Mucosa of gallbladder (tissue), 1 donor: ENCODE measurements at places on chromosomes 4 and X.
A peak's percentile ranks its signal among the peaks of the same experiment; 100 is the strongest.

GRCh38 chr4:90189178-90189577 is 62.0 kb downstream of the CCSER1 start:
- no peak for DNase-seq

DNA sequence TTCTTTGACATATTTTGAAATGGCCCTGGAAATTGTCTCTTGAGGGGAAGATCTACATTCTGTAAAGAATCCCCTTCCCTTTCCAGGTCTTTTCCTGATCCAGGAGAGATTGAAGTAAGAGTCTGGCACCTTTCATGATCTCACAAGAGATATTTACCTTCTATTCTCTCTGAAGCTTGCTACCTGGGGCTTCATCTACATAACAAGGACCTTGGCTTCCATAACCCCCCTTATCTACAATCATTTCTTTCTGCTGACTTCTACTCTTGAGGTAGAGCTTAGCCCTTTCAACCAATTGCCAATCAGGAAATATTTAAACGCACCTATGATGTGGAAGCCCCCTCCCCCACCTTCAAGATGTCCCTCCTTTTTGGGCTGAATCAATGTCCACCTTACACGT is 383.7 kb upstream of the MAGEB18 start:
- DNase-seq = no peak

GRCh38 chrX:13694359-13694758 is 5.4 kb downstream of the RAB9A start:
- no peak for DNase-seq

GRCh38 chr4:20889901-20890300 is 189.6 kb downstream of the PACRGL start:
- DNase-seq = no peak

DNA sequence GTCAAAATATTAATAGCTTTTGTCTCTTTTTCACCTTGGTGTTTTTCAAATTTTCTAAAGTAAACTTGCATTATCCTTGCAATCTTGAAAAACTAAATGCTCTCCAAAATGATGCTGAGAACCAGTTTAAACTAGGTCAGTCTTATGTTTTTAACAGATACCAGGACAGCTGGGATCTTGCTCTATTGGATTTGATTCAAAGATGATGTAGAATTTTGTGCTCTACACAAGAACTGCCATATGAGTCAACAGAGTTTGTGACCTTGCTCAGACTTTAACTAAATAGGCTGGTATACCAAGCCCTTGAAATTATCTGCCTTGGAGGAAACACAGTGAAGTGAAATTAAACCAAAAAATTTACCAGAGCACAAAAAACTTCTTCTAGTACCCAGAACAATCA is 991.1 kb downstream of the STPG2 start:
- DNase-seq = no peak

GRCh38 chrX:30941898-30942297 is 52.8 kb upstream of the TAB3 start:
- DNase-seq = no peak

DNA sequence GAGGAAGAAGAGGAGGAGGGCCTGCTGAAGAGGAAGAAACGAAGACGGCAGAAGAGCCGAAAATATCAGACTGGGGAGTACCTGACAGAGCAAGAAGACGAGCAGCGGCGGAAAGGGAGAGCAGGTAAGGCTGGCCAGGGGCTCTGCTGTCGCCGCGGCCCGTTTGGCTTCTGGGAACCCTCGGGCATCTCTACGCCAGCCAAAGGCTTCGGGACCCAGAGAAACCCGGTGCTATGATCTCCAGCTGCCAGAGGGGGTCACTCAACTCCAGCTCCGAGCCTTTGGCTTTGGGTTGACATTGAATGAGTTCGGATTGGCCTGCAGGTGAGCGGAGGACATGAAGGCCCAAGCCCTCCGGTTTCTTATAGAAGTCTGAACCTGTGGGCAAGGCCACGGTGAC is 42.8 kb downstream of the BCORL1 start:
- DNase-seq = no peak

- no peak for DNase-seq
These were observed 3.2 kb upstream of the ETNPPL start for GRCh38 chr4:108766058-108766457.

DNA sequence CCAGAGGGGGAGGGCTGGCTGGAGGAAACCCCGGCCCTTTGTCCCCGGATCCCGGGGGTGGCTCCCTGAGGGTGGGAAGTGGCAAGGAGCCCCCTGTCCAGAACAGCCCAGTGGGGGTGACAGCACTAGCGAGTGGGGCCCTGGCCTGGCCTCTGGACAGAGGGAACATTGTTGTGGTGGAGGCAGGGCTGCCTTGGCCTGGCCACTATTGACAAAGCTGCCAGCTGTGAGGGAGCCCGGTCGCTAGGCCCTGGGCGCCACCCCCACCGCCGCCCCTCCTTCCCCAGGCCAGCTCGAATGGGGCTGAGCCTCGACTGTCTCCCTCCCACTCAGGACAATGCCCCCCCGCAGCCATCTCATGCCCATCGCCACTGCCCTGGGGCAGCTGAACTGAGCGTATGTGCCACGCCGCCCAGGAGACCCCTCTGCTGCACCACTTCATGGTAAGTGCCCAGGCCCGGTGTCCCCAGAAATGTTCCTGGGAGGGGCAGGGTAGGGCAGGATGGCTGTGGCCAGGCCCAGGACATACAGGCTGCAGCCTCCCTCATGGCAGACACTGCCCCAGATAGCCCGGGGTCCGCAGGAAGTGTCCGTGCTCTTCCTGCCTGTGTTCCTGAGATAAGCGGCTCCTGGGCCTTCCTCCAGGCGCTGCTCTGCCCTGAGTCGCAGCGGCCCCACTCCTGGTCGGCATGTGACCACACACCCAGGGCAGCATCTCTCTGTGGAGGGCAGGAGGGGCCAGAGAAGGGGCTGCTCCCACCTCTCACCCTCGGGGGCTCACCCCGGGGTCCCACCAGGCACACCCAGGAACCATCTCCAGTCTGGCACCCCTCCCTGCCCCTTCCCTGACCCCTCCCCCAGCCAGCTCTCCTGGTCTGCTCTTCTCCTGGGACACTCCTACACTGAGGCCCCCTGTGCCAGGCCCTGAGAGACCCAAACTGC is 1.4 kb downstream of the PLXNB3 start:
- no peak for DNase-seq

GRCh38 chr4:3403348-3403906 is 38.3 kb upstream of the HGFAC start:
- no peak for DNase-seq

DNA sequence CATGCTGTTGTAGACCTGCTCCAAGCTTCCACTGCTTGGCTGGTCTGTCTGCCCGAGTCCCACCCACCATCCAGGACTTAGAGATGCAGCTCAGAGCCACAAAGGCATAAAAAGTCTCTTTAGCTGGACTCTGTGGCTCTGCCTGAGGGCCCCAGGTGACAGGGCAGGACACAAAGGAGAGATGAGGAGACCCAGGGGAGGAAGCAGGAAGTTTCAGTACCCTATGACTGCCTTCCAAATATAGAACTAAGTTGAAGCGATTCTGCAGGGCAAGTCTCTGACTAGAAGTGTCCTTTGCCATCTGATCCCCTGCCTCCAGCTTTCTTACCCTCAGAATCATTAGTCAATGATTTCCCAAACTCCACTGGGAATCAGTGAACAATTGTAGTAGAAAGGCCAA is 11.2 kb upstream of the CXCR3 start:
- DNase-seq = no peak

- no peak for DNase-seq
These were observed 81.8 kb downstream of the SRPX start for GRCh38 chrX:38138900-38139299.

DNA sequence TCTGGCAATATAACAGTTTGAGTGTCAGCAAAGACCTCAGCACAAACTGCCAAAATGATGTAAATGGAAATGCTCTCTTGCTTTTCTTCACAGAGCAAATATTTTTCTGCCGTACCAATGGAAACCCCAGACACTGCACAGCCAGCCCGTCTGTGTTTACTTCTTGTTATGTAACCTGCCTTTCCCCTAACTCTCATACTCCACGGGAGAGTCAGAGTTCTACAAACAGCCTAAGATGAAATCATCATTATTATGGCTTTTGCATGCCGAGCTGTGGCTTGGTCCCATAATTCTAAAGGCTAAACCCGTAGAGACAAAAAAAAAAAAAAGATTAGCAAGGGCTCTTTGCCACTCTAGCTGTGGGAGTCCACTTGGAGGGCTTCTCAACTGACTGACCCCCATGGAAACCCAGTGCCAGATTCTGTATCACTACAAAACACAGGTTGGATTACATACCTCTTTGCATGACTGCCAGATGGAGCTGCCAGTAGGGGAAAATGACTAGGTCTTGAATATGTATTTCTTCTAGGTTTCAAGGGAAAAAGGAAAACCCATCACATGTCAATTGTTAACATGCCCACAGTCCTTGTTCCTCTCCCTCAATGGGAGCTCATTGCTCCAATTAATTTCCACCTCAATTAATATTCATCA is 197.2 kb upstream of the CNKSR2 start:
- no peak for DNase-seq

DNA sequence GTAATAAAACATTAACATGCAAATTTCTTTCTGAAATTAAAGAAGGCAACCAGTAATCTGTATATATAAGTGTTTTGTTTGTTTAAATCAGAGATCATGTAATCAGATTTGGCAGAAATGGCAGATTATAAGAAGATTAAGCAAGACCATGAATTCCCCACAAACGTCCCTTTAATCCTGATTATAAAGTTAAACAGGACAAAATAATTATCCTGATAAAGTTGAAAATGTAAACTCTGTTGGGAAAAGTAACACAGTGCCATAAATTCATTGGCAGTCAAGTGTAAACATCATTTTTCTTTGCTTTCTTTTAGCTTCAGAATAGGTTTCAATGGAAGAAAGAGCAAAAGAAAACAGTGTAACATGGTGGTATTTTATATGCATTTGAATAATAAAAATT is 256.3 kb downstream of the KCNIP4 start:
- no peak for DNase-seq

DNA sequence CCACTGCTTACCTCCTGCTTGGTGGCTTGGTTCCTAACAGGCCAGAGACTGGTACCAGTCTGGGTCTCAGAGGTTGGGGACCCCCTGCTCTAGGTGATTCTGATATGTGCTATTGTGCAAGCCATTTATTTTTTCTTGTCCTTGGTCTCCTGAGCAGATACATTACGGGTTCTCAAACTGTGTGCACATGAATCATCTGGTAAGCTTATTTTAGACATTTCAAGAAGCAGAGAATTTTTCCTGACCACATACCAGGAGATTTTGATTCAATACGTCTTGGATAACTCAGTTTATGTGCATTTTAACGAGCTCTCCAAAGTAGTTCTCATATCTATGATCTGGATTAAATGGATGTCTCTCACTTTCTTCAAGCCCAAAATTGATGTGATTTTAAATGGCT is 77.2 kb downstream of the FHIP1A start:
- DNase-seq = no peak

- DNase-seq = no peak
These were observed 230.0 kb upstream of the GPC4 start for GRCh38 chrX:133645256-133645655.

- peak; percentile 16 for DNase-seq
These were observed 41.0 kb upstream of the GATB start for GRCh38 chr4:151801547-151802516.

GRCh38 chr4:22202975-22203710 is 254.6 kb upstream of the KCNIP4 start:
- no peak for DNase-seq

DNA sequence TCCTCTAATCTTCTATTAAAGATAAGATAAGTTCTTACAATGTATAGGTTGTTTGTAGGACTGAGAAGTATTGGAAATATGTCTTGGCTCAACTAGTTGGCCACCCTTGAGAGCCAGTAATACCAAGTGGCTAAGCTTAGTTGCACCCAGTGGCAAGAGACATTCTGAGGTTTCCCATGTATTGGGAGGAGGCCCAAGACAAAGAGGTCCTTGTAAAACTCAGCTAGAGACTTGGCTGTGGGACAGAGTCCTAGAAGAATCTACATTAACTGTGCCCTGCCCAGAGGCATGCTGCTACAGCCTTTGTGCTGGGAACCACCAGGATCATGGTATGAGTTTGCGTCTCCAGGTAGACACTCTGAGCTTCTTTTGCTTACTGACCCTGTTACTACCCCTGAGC is 41.9 kb upstream of the SLC4A4 start:
- no peak for DNase-seq

DNA sequence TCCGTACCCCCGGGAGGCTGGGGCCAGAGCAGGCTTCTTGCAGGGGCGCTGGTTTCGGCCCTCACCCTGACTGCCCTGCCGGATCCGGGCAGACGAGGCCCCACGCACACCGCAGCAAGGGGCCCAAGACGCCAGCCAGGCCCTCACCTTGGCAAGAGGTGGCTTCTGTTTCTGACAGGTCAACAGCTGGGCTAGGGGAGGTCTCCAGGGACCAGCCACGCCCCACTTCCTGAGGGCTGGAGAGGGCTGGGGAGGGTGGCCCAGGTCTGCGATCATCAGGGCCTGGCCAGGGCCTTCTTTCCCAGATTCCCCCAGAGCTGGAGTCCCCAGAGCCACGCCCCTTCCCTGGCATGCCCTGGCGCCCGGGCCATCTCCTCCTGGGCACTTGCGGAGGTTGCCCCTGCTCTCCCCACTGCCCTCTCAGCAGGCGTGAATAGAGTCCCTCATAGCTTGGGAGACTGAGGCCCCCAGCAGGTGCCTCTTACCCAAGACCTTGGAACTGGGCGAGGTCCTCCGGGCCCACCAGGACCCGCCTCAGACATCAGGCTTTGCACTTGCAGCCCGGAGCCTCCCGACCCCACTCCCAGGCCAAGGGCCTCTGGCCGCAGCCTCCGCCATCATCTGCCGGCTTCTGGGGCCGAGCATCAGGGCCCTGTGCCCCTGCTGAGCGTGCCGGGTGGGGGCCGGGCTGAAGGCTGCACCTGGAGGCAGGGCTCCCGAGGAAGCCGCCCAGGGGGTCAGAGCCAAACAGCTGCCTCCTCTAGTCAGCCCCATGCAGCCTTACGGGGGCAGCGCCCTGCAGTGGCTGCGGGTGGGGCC is 6.3 kb upstream of the FGFR3 start:
- DNase-seq = no peak

DNA sequence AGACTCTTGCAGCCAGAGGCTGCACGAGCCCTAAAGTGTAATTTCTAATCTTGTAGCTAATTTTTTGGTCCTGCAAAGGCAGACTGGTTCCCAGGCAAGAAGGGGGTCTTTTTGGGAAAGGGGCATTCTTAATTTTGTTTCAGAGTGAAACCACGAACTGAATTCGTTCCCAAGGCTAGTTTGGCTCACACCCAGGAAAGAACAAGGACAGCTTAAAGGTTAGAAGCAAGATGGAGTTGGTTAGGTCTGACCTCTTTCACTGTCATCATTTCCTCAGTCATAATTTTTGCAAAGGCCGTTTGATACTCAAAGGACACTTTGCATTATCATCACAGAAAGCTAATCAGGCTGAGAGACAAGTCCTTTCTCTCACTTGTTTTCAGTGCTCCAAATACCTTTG is 30.9 kb downstream of the XG start:
- no peak for DNase-seq

DNA sequence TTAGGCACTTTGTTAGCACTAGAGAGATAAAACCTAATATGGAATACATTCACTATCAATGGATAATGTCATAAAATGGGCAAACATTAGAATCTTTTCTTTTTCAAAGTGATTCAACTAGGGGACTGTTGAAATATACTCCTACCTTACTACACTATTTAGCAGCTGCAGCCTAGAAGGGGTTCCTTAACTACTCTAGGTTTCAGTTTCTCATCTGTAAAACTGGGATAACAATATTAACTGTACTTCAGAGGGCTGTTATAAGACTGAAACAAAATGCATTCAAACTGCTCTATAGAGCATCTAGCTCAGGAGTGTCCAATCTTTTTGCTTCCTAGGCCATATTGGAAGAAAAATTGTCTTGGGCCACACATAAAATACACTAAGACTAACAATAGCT is 147.4 kb downstream of the CDS1 start:
- no peak for DNase-seq
